ENCODE measurements at places on chromosomes 6 and 20. TPM values are rescaled to one million over a fixed set of nuclear protein-coding genes. Genes with fewer than 3 reads are reported as not detected.

Gene MCCD1
- not detected for total RNA-seq

Gene PPP1R16B
- total RNA-seq: 1.6 TPM

Gene TMEM170B
- 19.7 TPM for total RNA-seq

Gene GJA10
- total RNA-seq: not detected

Gene SUPT3H
- total RNA-seq: 22.5 TPM

Gene TFAP2D
- total RNA-seq: not detected
